ENCODE measurements at places on chromosomes 2 and 18. TPM values are rescaled to one million over a fixed set of nuclear protein-coding genes. Genes with fewer than 3 reads are reported as not detected.

The UCN gene
- total RNA-seq, result not detected

The UGT1A6 gene
- total RNA-seq, result 9.6 TPM

The TRIM43B gene
- not detected for total RNA-seq

The GCKR gene
- not detected for total RNA-seq

The IL37 gene
- total RNA-seq, result not detected

The ASB18 gene
- 3.5 TPM for total RNA-seq

The INPP5D gene
- total RNA-seq, result 9.1 TPM

The RAD51AP2 gene
- total RNA-seq, result 0.10 TPM

The PIK3C3 gene
- total RNA-seq, result 67.1 TPM

- DNase-seq, result no peak
Observed at GRCh38 chr2:1969701-1970015, 225.3 kb upstream of the PXDN start.

DNA sequence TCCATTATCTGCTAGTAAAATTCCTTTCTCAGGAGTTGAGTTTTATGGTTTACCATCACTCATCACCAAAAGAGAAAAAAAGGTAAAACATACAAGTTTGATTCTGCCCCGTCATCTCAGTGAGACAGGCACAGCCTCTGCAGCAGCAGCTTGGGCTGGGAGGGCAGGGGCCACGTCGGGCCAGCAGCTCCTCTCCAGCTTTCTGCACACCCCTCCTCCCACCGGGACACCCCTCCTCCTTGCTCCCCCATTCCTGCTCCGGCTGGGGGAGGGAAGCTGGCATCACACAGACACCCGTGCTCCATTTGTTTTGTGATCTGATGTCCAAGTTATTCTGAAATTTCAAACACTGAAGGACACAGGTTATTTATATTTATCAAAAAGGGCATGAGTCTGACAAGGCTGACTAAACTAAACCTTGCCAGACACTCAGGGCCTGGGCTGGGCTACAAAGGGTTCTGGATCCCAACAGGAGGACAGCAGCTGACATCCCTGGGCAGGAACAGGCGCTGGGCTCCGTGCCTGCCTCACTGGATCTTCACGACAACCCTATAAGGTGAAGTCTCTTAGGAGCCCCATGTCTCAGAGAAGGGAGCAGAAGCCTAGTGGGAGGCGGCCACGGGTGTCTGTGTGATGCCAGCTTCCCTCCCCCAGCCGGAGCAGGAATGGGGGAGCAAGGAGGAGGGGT is 71.4 kb downstream of the HDAC4 start:
- peak; percentile 46 for DNase-seq

DNA sequence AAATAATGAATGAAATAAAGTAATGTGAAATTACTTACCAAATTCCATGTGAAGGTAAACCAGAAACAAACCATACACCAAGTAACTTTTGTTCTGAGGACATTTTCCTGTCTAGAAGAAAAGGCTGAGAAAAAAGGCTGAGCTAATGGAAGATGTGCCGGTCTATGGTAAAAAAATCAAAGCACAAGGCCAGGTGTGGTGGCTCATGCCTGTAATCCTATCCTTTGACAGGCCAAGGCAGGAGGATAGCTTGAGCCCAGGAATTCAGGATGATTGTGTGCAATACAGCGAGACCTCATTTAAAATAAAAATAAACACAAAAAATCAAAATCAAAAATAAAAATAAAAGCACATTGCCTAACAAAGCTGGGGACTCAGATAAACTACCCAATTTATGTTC is 6.7 kb downstream of the ORC4 start:
- no peak for DNase-seq

- no peak for DNase-seq
Observed at GRCh38 chr18:34350778-34351177, 126.1 kb upstream of the NOL4 start.

- DNase-seq, result no peak
Observed at GRCh38 chr18:48940854-48941611, 9.7 kb downstream of the SMAD7 start.

DNA sequence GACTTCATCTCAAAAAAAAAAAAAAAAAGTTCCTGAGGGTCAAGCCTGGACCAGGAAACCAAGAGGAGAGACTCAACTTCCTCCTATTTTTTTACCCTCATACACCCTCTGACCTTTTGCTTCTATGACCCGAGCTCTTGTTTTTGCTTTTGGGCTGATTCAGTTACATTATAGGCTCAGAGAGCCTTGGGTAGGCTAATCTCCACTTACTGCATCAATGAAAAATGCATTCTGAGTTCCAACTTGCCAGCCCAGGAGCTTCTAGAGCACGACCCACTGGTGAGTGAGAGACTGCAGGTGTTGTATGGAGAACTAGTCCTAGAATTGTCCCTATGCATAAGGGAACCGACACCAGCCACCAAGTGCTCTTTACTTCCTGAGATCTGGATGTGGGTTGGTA is 91.1 kb downstream of the CABLES1 start:
- peak; percentile 80 for DNase-seq

- no peak for DNase-seq
Observed at GRCh38 chr2:233354500-233354924, 218 bp downstream of the DGKD start.

GRCh38 chr2:182565911-182566567 is 139.2 kb upstream of the PDE1A start:
- no peak for DNase-seq

- DNase-seq, result no peak
Observed at GRCh38 chr18:38028946-38029345, 463.3 kb upstream of the CELF4 start.

DNA sequence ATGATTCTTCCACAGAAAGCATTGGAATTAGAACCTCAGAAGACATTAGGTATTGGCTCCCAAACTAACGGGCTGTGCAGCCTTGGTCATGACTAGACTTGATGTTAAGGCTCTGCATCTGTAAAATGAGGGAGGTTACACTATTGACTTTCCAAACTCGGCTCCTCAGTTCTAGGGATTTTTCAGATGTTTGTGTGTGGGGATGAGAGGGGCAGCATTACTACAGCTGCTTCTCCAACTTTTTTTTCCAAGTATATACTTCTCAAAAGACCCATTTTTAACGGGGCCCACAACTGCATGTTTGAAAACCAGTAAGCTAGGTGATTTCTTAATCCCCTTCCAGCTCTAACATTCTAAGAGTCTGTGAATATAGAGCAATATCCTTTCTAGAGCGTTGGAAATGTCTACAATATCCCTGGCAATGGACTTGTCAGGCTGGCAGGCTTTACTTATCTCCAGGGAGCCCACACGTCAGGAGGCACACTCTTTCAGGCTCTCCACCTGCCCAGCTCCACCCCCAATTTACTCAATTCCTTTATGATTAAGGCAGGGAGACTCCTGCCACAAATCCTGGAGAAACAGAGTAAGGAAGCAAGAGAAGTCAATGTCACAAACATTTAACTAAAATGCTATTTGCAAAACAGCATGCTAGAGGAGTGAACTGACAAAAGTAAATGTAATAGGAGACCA is 844 bp upstream of the MPV17 start:
- no peak for DNase-seq

- peak; percentile 58 for DNase-seq
Observed at GRCh38 chr18:75455249-75456198, 28.0 kb upstream of the SMIM21 start.

DNA sequence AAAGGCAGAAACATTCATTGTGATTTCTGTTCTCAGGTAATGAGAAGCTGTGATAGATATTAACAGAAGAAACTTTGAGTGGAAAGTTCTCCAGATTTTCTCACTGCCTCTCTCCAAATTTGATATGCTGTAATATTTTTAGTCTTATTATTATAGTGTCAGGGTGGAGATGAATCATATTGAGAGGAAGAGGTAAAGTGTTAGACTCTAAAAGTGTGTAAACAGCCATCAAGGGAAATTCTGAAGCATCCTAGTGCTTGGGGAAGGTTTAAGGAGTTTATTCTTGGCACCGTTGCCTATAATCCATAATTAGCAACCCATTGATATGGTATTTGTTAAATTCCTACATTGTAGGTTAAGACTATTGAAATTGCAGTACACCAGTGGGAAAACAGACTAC is 104.7 kb upstream of the NABP1 start:
- no peak for DNase-seq

DNA sequence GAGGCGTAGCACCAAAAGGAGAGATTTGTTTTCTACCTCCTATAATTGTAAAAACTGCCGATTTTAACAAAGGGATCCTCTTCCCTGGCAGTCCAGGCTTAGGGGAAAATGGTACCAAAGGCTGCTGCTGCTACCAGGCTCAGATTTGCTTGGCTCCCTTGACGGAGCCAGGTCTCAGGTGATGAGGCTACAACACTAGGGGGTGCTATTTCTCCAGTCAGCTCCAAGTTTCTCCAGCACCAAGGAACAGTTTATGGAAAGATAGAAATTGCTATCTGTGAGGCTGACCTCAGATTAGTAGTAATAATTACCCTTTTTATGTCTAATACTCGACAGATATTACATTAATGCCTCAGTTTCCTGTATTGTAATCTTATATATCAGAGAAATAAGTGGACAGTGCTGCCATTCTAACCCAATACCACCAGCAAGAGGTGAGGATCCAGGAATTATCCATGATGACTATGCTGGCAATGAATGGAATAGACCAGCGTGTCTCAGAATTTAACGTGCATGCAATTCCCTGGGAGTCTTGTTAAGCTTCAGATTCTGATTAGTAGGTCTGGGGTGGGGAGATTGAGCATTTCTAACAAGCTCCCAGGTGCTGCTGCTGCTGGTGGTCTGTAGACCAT is 111.3 kb downstream of the ESCO1 start:
- peak; percentile 68 for DNase-seq

DNA sequence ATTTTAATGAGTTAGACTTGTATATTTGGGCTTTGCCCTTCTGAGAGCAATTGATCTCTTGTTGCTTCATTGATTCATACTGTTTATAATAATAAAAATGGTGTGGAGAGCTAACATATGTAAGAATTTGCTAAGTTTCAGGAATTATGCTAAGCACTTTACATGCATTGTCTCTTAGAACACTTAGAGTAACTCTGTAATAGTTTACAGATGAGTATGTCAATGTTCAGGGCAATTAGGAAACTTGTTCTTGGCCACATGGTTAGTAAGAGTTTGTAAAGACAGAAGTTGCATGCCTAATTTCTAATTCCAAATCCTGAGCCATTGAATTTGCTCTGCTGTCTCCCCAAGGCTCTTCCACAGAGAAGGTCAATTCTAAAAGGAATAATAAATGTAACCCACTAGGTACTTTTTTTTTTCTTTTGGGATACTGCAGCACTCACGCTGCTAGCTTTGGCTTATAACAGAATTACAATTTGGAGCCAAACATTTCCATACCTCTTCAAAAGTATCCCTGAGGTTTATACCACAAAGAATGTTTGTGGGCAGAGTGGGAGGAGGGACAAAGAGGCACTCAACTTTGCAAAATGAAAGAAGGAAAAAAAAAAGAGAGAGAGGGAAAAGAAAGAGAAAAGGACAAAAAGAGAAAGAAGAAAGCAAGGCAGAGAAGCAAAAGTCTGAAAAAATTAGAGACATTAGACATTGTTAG is 232.4 kb downstream of the CALCRL start:
- no peak for DNase-seq

DNA sequence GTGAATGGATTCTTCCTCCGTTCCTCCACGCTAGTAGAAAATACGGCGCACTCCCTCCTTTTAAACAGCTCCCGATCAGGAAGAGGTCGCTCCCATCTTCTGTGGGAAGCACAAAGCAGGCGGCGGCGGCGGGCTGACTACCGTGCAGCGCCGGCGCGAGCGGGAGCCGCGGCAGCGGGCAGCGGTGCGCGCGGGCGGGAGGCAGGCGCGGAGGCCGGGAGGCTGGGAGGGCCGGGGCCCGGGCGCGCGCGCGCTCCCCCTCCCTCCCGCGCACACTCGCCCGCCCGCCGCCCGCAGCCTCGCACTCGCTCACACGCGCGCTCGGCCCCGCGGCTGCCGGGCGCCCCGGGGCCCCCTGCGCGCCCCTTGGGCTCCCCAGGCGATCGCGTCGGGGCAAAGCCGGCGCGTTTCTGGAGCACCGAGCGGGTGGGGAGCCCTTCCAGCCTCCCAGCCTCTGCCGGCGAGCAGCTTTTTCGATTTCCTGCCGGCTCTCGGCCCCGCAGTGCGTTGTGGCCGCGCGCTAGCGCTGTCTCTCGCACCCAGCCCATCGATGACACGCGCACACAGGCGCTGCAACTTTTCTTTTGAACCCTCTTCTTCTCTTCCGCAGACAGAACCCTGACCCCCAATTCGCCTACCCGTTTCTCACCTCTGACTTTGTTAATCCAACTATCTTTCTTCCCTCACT is at the start of gene SLC8A1:
SLC8A1 (minus strand) TSS at position 173 of the 688 bp plus-strand sequence.
- DNase-seq, result peak; percentile 48

DNA sequence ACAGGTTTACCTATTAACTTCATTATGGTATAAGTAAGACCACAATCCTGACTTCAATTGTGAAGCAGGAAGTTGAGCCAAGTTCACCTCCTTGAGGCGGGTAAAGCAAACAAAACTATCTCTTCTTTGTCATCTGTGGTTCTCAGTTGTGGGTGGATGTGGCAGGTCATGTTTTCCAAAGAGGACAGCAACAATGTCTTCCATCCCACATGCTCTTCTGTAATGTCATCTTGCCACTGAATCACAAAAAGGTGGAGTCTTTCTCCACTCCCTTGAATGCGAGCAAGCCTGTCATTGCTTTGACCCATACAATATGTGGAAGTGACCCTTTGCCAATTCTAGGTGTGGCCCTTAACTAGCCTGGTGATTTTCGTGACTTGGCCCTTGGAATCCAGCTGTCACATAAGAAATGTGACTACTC is 98.7 kb downstream of the GRB14 start:
- no peak for DNase-seq

- DNase-seq, result no peak
Observed at GRCh38 chr18:11324956-11325882, 175.8 kb upstream of the PIEZO2 start.

GRCh38 chr2:150567771-150568301 is 80.4 kb upstream of the RND3 start:
- peak; percentile 67 for DNase-seq

- DNase-seq, result peak; percentile 77
Observed at GRCh38 chr18:4068552-4069158, 386.5 kb downstream of the DLGAP1 start.
